ENCODE measurements at places on chromosomes 3 and 15.

DNA sequence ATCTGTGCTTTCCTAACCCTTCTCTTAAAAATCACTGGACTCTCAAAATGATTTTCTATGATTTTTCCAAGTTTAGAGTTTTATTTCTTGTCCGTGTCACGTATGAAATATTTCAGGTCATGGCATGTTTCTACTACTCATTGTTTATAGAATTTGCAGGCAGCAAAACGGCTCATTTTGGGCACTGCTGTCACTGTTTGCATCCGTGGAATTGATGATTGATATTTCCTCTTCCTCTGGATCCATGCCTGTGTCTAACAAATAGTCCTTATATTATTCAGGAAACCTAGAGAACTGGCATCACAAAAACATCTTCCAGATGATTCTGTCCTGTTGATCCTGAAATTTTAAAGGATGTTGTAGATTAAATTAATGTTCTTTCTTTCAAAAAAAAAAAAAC is 47.6 kb downstream of the LARS2 start:
- DNase-seq: no peak

DNA sequence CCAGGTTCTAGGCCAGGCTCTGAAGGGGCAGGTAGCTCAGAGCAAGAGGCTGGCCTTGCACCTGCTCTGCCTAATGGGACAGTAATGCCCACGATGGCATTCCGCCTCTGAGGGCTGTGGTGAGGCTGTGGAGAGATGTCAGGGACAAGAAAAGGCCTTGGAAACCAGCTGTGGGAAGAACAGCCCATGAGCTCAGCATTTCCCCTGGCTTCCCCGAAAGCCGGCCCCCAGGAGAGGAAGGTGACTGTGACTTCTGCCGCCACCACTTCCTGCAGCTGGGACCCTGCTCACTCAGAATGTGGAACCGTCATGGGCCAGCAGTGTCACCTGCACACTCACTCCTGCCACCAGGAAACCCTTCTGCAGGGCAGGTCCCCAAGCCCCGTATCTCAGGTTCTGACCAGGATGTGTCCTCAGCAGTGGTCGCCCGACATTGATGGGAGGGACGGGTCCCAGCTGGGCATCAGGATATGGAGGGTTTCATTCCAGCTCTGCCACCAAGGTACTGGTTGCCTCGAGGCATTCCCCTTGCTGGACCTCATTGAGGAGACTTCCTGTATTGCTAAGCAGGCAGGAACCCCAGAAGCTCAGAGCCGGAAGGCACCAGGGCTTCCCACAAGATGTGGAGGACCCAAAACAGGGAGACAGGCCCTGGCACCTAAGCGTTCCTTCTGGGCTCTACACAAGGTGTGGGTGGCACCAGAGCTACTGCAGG is 30.7 kb downstream of the SEMA7A start:
- peak; percentile 78 for DNase-seq

DNA sequence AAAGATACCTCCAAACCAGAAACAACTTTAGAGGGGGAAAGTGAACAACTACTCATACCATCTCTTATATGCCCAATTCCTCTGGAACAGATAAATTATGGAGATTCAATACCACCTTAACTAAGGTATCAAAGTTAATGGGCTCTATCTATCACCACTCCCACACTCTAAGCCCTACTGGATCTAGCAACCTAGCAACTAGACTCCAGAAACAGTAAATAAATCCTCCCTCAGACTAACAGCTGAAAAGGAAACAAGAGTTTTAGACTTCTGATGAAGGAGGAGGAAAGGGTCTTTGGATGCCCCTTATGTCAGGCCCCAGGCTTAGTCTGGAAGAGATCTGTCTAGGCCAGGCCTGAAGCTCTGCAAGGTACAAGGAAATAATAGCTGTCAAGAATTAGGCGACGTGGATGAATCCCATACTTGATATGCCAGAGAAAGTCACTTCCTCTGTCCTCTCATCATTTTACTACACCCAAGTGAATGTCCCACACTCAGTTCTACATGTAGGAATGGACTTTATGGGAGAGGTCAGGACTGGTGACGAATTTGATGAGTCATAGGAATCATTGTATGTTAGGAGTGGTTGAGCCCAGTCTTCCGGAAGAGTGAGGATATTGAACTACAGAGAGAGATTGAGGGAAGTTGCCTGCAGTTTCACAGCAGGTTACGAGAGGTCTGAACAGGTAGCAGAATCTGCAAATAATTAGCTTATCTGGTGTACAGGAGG is 113.8 kb downstream of the AKAP13 start:
- DNase-seq: no peak

DNA sequence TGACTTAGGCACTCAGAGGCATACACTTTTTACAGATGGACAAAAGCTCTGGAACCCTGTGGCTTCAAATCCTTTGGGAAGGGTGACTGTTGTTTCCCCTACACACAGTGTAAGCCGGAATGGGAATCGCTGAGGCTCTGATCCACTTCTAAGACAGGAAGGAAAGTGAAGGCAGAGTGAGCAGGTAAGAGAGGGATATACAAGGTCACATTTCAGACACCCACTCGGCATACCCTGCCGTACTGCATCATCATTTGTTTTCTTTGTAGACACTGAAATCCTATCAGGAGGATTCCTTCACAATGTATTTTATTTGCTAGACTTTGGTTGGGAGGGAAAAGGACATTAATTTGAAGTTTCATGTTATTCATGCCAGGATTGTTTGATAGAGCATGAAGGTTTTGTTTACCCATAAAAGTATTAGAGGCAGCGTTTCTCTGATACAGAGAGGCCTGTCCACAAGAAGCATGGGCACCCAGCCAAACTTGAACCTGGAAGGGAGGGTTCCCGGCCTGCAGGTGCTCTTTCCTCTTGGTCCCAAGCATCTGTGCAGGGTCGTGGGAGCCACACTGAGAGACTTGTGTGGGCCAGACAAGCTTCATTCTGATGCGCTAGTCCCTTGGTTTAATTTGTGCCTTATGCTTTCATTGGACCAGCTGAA is 21.9 kb upstream of the POLR2M start:
- no peak for DNase-seq

- no peak for DNase-seq
These were observed 4.8 kb downstream of the CSRNP1 start for GRCh38 chr3:39148435-39149058.

DNA sequence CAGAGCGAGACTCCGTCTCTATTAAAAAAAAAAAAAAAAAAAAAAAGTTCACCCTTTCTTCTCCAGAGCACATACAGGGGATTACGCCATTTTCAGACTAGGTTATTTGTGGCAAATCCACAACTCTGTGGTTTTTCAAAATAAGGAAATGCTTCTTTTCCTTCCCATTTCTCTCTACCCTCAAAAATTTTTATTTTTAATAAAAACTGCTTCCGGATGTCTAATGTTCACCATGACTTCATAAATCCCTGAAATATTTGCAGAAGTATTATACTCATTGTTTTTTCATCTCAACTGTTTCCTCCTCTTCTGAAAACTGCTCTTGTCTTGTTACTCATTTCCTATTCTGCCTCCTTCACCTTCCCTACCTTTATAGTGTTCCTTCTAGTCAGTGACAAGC is 45.0 kb upstream of the SLC12A8 start:
- no peak for DNase-seq
